Spleen (tissue), 13 donors: ENCODE measurements at places on chromosomes 7 and 10. TPM values are rescaled to one million over a fixed set of nuclear protein-coding genes. Genes with fewer than 3 reads are reported as not detected.
A peak's percentile ranks its signal among the peaks of the same experiment; 100 is the strongest.

KIF11 gene
- 3.2 TPM for total RNA-seq

PRPS1L1 gene
- total RNA-seq = not detected

GRCh38 chr7:118657391-118658005 lies 433.0 kb downstream of the ANKRD7 start:
- no peaks in the 10 kb centered on the region for H3K36me3 ChIP-seq
- H3K4me3 ChIP-seq = no peak overlapping the region
- DNase-seq = no peak

TMEM236 gene
- 0.51 TPM for total RNA-seq

- no peaks in the 10 kb centered on the region for H3K36me3 ChIP-seq
- H3K4me1 ChIP-seq = no peaks in the 10 kb centered on the region
- H3K4me3 ChIP-seq = no peak overlapping the region
- H3K27me3 ChIP-seq = no peaks in the 10 kb centered on the region
- H3K27ac ChIP-seq = peak overlapping the region; percentile 38
- DNase-seq = no peak
These were observed 139.2 kb downstream of the ETV1 start for GRCh38 chr7:13850185-13850752.

GRCh38 chr10:3067118-3067858 lies at the start of gene PFKP:
Gene PFKP (plus strand): TSS chr10:3067548. CDS start chr10:3067596, 48 bp downstream.
- peaks cover 5% of the 10 kb centered on the region for H3K4me1 ChIP-seq
- H3K27ac ChIP-seq = peak within 1 kb of the TSS; percentile 74
- H3K27me3 ChIP-seq = peaks cover 34% of the 10 kb centered on the region

DNA sequence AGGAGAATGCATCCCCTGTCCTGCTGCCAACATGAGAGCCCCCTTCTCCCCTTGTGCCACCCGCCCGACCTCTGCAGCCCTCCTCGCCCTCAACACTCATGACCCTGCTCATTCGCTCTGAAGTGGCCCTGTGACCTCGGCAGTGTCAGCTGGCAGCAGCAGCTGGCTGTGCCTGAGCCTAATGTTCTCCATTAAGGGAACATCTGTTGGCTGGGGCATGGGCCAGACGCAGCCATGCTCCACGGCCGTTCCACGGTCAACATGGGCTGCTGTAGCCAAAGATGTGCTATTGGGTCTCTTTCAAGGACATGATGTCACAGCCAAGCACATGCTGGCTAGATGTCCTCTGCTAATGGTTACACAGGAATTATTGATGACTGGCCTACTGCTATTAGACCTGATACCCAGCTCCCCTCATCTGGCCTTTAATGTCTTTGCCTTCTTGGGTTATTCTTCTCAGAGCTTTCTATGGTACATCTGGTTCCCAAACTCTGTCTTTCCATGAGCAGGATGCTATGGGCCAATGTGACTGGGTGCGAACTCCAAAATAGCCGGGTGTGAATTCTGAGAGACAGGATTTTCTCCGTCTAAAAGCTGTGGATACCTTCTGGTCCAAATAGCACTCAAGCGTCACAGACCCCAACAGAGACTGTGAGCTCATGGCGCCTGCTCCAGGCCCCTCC lies 22.4 kb downstream of the ADCYAP1R1 start:
- H3K4me1 ChIP-seq = no peaks in the 10 kb centered on the region
- no peaks in the 10 kb centered on the region for H3K27me3 ChIP-seq
- H3K27ac ChIP-seq = no peak overlapping the region
- peak; percentile 73 for DNase-seq
- H3K4me3 ChIP-seq = no peak overlapping the region

DNA sequence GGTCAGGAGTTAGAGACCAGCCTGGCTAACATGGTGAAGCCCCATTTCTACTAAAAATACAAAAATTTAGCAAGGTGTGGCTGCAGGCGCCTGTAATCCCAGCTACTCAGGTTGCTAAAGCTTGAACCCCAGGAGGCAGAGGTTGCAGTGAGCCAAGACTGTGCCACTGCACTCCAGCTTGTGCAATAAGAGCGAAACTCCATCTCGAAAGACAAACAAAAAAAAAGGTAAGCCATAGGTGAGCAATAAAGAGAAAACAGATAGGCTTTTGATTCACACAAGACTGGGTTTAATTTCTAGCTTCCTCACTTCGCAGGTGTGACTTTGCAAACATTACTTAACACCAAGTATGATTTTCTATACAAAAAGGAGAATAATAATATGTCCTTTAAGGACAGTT lies 72.3 kb upstream of the ACBD5 start:
- H3K4me3 ChIP-seq = no peak overlapping the region
- DNase-seq = no peak
- no peak overlapping the region for H3K27ac ChIP-seq
- no peaks in the 10 kb centered on the region for H3K27me3 ChIP-seq

PSD gene
- total RNA-seq = 2.5 TPM

GRCh38 chr7:5665094-5666025 lies 116.1 kb downstream of the RNF216 start:
- no peak overlapping the region for H3K4me3 ChIP-seq
- DNase-seq = no peak
- peaks cover 4% of the 10 kb centered on the region for H3K36me3 ChIP-seq

DNA sequence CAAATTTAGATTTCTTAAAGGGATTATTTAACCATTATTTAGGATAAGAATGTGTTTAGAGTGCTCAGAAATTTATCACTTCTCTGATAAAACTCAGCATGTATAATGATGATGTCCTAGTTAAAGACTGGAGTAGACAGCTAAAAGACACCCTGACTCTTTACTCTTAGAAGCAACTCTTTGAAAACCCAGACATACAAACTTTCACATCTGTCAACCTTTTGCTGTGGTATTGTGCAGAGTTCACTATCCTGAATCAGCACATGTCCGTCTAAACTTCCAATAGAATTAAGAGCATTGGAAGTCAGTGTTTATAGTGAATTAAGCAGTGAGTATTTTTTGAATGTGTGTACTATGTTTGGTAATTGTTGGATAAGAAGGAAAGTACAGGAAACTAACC lies 24.9 kb downstream of the ZNRF2 start:
- no peak overlapping the region for H3K4me3 ChIP-seq
- no peak for DNase-seq
- no peaks in the 10 kb centered on the region for H3K27me3 ChIP-seq
- H3K27ac ChIP-seq = no peak overlapping the region

- no peaks in the 10 kb centered on the region for H3K36me3 ChIP-seq
- DNase-seq = no peak
- peaks cover 54% of the 10 kb centered on the region for H3K27me3 ChIP-seq
- H3K4me1 ChIP-seq = no peaks in the 10 kb centered on the region
- no peak overlapping the region for H3K4me3 ChIP-seq
These were observed 23.7 kb downstream of the SRRM3 start for GRCh38 chr7:76225379-76225778.

- no peaks in the 10 kb centered on the region for H3K27me3 ChIP-seq
- H3K27ac ChIP-seq = no peak overlapping the region
- DNase-seq = no peak
- peaks cover 46% of the 10 kb centered on the region for H3K4me1 ChIP-seq
These were observed 4.7 kb upstream of the NOS3 start for GRCh38 chr7:150986099-150986512.

GRCh38 chr7:26609532-26609931 lies 254.9 kb downstream of the SKAP2 start:
- no peaks in the 10 kb centered on the region for H3K4me1 ChIP-seq
- H3K36me3 ChIP-seq = peaks cover 8% of the 10 kb centered on the region
- no peaks in the 10 kb centered on the region for H3K27me3 ChIP-seq
- no peak overlapping the region for H3K4me3 ChIP-seq
- no peak overlapping the region for H3K27ac ChIP-seq
- DNase-seq = no peak

GRCh38 chr7:119397156-119397555 lies 875.8 kb upstream of the KCND2 start:
- no peak overlapping the region for H3K27ac ChIP-seq
- no peaks in the 10 kb centered on the region for H3K27me3 ChIP-seq
- DNase-seq = no peak
- no peaks in the 10 kb centered on the region for H3K4me1 ChIP-seq
- H3K36me3 ChIP-seq = no peaks in the 10 kb centered on the region

COL13A1 gene
- 8.6 TPM for total RNA-seq

DNA sequence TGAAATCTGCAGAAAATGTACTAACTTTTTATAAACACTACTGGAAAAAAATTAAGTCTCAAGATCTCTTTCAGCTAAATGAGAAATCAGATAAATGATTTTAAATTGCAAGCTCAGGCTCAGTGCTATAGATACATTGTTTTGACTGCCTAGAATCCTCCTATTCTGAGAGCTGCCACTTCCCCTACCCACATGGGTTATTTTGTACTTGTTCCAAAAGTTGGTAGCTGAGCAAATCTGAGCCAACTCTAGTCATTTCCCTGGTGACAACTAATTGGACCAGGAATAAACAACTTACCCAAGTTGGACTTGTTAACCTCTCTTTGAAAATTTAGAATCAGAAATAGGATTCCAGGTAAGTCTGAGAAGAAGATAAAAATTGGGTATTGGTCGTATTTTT lies 202.1 kb downstream of the MBL2 start:
- no peak overlapping the region for H3K27ac ChIP-seq
- H3K27me3 ChIP-seq = no peaks in the 10 kb centered on the region
- no peak overlapping the region for H3K4me3 ChIP-seq
- no peak for DNase-seq

DNA sequence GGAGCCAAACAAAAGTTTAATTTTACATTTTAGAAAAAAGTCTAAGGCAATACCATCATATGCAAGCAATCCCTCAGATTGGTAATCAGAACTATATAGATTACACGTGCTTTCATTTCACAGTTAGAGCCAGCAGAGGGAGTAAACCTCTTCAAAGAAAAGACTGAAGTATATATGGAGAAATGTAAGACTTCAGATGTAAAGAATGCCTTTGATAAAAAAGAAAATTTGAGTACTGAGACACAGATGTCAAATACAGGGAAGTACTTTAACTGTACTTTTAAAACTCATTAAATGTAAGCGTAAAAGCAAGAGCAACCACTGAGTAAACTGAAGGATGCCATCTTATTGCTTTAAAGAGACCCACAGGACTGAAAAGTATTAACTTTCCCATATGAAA lies 101.4 kb upstream of the FAM133B start:
- H3K4me1 ChIP-seq = no peaks in the 10 kb centered on the region
- no peaks in the 10 kb centered on the region for H3K36me3 ChIP-seq
- no peaks in the 10 kb centered on the region for H3K27me3 ChIP-seq
- no peak overlapping the region for H3K4me3 ChIP-seq
- no peak overlapping the region for H3K27ac ChIP-seq
- no peak for DNase-seq

DNA sequence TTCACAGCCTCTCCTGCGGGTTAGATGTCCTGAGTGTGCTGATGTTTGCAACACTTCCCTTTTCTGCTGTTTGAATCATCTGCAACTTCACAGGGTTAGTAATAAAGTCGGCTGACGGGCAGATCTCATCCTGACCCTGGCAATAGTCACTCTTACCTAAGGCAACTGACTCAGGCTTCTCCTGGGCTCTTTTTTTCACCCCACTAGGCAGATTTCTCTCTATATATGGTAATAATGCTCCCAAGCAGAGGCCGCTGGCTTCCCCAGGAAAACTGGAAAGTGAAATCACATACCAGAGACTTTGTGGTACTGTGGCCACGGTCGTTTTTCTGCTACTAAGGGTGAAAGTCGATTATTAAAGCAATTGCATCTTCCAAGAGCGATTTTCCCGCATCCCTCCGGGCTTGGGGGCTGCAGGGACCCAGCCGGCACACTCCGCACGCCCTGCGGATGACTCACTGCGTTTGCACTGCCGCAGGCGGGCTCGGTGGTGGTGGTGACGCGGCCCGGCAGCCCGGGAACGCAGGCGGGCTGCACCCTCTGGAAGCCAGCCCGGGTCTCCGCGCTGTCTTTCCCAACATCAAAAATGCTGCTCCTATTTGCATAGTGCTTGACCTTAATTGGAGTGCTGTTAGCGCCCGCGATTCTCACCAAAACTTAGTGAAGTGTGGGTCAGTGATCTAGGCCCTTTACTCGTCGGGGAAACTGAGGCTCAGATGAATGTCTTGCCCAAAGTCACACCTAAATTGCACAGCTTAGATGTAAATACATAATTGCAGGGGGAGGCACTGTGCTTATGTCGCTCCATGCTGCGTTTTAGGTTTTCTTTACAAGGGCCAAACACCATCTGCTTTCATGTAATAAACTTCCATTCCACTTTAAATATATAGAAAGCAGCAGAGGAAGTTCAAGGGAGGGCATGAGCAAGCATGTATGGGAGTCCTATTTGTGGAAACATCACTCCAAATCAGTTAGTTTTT lies 47.6 kb upstream of the ITGB1 start:
- peaks cover 47% of the 10 kb centered on the region for H3K4me1 ChIP-seq
- peak; percentile 85 for DNase-seq
- peak overlapping the region; percentile 73 for H3K27ac ChIP-seq
- peak overlapping the region; percentile 50 for H3K4me3 ChIP-seq
- no peaks in the 10 kb centered on the region for H3K36me3 ChIP-seq
- no peaks in the 10 kb centered on the region for H3K27me3 ChIP-seq

DNA sequence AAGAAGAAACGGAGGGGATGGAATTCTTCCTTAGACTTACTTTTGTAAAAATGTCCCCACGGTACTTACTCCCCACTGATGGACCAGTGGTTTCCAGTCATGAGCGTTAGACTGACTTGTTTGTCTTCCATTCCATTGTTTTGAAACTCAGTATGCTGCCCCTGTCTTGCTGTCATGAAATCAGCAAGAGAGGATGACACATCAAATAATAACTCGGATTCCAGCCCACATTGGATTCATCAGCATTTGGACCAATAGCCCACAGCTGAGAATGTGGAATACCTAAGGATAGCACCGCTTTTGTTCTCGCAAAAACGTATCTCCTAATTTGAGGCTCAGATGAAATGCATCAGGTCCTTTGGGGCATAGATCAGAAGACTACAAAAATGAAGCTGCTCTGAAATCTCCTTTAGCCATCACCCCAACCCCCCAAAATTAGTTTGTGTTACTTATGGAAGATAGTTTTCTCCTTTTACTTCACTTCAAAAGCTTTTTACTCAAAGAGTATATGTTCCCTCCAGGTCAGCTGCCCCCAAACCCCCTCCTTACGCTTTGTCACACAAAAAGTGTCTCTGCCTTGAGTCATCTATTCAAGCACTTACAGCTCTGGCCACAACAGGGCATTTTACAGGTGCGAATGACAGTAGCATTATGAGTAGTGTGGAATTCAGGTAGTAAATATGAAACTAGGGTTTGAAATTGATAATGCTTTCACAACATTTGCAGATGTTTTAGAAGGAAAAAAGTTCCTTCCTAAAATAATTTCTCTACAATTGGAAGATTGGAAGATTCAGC lies 158.7 kb upstream of the LANCL2 start:
- no peak overlapping the region for H3K27ac ChIP-seq
- H3K4me1 ChIP-seq = no peaks in the 10 kb centered on the region
- no peak for DNase-seq
- H3K4me3 ChIP-seq = no peak overlapping the region
- no peaks in the 10 kb centered on the region for H3K27me3 ChIP-seq
- H3K36me3 ChIP-seq = peaks cover 15% of the 10 kb centered on the region

DNA sequence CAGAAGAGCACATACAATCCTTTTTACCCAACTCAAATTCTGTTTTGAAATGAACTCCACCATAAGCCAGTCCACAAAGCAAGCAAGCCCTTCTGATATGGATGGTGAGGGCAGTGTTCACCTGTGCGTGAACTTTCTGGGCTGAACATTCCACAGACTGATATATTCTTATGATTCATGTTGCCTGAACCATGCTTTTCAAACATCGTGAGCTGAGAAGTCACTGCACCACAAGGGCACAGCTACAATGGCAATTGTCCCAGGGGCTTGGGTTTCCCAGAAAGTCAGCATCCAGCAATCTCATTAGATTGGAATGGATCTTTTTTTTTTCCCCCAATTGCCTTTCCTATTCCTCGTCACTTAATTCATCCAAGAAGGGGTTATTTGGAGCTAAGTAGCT lies 86.9 kb upstream of the ZNF438 start:
- no peak overlapping the region for H3K27ac ChIP-seq
- no peaks in the 10 kb centered on the region for H3K27me3 ChIP-seq
- H3K4me3 ChIP-seq = no peak overlapping the region
- no peak for DNase-seq
- no peaks in the 10 kb centered on the region for H3K36me3 ChIP-seq

AKR1C4 gene
- not detected for total RNA-seq

PNLIPRP1 gene
- 0.43 TPM for total RNA-seq
